Hematopoietic multipotent progenitor cell (in vitro differentiated cells): ENCODE measurements at places on chromosomes 6 and 20. TPM values are rescaled to one million over a fixed set of nuclear protein-coding genes. Genes with fewer than 3 reads are reported as not detected.

Gene NKX2-4
- total RNA-seq: not detected

Gene HLA-DQB1
- total RNA-seq: 2.7 TPM

Gene LSM2
- total RNA-seq: 70.6 TPM

Gene TMEM244
- total RNA-seq: not detected

Gene BEND3
- 2.2 TPM for total RNA-seq

Gene MAS1L
- not detected for total RNA-seq

Gene MEP1A
- total RNA-seq: not detected

Gene E2F1
- 13.5 TPM for total RNA-seq

Gene BPIFB1
- not detected for total RNA-seq

Gene NINL
- under 0.01 TPM for total RNA-seq

GRCh38 chr6:23114812-23115504 is 545.6 kb downstream of the HDGFL1 start:
- no peak for DNase-seq

DNA sequence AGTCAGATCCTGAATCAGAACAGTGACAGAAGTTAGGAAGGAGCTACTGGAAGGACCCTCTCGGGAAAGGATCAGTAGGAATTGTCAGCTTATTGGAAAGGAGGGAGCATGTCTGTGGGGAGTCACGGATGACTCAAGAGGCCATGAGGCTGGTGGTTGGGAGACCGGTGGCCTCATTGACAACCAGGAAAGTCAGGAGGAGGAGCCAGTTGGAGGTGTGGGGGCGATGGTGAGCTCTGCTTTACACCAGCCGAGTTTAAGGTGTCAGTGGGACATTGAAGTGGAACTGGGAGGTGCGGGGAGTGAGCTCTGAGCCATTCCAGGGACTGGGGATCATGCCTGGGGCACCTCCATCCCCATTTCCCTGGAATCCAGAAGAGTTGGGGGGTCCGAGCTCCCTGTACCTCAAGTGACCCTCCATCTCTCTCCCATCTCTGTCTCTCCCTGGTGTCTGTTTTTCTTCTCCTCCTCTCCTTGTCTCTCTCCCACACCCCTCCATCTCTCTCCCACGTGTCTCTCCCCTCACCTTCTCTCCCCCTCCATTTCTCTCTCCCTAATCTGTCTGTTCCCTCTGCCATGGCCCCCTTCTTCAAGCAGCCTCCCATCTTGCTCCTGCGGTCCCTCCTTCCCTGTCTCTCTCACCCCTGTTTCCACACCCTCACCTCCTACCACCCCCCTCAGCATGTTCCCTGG is 14.3 kb upstream of the ZBTB9 start:
- DNase-seq: no peak

DNA sequence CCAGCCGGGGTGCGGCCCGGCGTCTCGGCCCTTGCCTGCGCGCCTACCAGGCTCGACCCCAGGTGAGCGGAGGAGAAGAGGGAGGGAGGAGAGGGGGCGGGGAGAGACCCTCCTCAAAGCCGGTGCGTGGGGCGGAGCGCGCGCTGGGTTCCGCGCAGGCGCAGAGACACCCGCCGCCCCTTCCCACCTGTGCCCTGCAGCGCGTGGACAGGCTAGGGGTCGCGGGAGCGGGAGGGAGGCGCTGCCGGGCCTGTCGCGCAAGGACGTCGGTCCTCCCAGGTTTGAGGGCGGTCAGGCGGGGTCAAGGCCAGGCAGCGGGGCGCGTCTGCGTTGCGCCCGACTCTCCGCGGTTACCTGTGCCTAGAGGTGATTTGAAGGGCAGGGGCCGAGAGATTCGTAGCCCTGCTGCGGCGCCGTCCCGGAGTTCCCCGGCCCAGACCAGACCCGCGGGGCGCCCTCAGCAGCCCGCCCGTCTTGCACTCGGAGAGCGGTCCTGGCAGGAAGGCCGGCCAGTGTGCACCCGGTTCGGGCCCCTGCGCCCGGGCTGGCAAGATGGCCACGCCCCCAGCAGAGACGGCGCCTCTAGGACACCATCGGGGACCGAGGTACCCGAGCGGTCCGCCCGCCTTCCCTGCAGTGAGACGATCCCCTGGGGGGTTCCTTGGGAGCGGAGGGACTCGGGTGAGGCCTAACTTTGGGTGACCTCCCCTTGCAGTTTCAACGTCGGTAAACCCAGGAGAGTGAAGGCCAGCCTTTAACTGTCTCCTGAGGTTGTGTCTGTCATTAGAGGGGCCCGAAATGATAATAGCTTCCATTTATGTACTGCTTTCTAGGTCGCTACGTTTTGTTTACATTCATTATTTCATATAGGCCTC is 546 bp downstream of the C6orf136 start:
- peak; percentile 76 for DNase-seq

DNA sequence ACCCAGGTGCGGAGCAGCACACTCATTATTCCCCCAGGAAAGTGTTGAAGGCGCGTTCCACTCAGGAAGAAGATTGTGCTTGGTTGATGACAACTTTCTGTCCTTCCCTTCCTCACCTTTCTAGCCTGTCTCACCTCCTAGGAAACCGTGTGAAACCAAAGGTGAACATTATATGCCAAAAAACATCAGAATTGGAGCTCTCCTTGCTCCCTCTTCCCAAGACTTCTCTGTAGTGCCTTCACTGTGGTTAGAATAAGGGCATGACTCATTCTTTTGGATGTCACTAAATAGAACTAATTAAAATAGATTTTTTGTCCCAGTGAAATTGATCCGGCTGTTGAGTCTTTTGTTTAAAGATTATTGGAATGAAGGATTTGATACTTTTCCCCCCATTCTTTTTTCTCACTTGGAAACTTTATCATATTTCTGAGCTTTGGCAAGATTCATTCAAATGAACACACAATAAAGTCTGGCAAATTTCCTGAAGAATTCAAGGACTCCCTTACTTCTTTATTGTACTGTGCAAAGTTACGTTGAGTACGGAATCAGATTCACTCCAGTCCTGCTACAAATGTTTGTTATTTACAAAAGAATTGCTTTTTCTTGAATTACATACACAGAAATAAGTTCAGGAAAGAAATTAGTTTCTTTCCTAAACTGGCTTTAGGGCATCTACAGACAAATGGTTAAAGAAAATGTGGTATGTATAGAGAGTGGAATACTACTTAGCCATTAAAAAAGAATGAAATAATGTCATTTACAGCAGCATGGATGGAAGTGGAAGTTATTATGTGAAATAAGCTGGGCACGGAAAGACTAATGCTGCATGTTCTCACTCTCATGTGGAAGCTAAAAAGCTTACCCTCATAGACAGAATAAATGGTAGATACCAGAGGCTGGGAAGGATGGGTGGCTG is 142.8 kb upstream of the AKAP12 start:
- no peak for DNase-seq

DNA sequence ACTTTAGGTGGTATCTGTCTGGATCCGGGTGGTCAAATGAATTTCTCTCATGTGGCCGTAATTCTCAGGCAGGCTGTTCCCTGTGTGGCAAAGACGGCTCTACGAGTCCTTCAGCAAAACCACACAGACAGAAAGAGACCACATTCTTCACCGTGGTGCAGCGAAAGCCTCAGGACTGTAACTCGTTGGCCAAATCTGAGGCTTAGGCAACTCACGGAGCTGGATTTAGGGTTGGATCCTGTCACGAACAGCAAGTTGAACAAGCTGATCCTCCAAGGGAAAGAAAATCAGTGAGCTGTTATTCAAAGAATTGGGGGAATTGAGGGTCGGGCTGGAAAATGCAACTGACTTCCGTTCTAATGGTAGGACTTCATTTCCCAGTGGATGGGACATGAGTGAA is 167.4 kb downstream of the ZMYND8 start:
- no peak for DNase-seq

GRCh38 chr6:35014786-35015185 is 125.7 kb downstream of the ANKS1A start:
- DNase-seq: no peak

DNA sequence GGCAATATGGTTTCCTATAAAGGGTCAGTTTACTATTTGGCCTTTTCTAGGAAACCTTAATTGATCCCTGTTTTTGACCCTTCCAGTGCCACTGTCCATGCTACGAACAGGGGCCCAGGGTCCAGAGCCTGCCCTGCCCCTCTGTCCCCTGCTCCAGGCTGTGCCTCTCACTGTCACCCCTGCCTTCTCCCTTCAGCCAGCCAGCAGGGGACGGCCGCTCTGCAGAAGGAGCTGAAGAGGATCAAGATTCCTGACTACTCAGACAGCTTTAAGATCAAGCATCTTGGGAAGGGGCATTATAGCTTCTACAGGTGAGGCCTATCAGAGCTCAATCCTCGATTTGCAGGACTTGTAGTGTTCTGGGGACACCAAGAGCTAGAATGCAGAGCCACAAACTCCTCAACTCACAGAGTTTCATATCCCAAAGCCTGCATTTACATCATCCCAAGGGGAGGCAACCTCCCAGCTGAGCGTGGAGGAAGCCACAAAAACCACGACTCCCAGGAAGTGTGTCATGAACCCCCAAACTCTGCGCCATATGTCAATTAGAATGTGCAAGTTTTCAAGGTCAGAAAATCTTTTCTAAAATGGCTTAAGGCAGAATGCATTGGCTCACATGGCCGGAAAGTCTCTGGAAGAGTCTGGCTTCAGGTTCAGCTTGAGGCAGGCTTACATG is 3.6 kb downstream of the BPI start:
- DNase-seq: no peak

DNA sequence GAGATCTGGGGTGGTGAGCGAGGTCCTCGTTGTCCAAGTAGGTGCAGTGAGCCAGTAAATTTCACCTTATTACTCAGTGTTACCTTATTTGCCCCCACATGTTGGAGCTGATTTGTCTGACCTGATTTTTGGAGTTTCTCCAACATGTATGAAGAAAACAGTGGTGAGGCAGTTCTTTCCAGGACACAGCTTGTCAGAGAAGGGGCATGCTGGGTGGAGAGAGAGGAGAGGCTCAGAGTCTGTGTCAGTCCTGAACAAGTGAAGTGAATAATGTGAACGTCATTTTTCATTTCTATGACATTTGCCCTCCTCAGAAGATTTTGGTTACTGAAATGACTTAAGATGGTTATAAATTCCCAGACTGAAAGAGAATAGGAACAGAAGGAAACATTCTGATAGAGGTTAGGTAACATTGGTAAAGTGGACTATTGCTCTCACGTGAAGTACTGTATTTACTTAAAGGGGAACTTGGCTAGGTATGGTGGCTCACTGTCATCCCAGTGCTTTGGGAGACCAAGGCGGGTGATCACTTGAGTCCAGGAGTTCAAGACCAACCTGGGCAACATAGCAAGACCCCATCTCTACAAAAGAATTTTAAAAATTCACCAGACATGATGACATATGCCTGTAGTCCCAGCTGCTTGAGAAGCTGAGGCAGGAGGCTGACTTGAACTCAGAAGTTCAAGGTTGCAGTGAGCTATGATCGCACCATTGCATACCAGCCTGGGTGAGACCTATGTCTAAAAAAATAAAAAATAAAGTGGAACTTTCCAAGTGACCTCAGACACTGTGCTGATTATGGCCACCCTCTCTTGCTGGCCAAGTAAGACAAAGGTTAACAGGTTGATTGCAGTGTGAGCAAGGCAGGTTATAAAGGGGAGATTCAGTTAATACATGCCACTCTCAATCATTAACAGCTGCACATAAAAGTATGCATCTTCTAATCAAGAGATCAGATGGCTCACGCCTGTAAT is 184.3 kb downstream of the EDN1 start:
- no peak for DNase-seq

DNA sequence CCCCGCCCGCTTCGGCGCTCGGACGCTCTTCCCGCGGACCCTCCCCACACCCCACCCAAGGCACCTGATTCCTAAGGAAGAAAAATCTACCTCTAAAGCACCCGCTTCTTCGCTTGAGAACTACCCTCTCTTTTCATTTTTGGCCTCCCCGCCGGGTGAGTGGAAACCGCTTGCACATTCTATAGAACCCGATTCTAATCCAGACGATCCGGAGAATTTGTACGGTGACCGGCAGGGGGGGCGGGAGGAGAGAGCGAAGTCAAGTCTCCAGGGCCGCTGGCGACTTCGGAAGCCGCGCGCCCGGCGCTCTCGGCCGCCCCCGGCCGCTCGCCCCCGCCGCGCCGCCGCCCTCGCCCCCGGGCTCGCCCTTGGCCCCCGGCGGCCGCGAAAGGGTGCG is at the start of gene RBM24:
TSS of gene RBM24 (plus strand) at position 262 of the 397 bp plus-strand sequence. CDS start 221 bp downstream, outside the sequence.
- DNase-seq: no peak

DNA sequence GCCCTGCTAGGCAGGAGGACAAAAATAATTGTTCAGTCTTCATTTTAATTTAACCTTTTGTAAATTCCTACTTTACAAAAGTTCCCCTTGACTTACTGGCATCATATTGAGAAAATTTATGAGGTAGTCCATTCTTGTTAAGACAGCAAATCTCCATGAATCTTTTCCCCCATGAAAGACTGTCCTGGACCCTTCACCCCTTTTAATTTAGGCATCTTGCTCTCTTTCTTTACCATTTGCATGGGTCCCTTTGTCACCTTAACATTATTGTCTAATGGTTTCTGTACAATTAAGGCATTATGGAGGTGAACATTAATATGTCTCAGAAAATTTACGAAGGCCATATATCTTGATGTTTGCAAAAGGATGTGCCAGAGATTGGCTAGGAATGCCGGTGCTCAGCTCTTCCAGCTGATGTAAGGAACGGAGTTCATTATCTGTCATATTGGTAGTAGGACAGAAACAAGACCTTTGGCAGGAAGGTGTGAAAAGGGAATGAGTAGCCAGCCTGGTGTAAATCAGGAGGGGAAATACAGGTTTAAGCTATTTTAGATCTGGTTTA is 382.8 kb upstream of the TSHZ2 start:
- DNase-seq: no peak

GRCh38 chr6:30259140-30260035 is 46.2 kb upstream of the TRIM26 start:
- peak; percentile 90 for DNase-seq

GRCh38 chr6:137016356-137016755 is 28.4 kb downstream of the IL20RA start:
- DNase-seq: no peak

DNA sequence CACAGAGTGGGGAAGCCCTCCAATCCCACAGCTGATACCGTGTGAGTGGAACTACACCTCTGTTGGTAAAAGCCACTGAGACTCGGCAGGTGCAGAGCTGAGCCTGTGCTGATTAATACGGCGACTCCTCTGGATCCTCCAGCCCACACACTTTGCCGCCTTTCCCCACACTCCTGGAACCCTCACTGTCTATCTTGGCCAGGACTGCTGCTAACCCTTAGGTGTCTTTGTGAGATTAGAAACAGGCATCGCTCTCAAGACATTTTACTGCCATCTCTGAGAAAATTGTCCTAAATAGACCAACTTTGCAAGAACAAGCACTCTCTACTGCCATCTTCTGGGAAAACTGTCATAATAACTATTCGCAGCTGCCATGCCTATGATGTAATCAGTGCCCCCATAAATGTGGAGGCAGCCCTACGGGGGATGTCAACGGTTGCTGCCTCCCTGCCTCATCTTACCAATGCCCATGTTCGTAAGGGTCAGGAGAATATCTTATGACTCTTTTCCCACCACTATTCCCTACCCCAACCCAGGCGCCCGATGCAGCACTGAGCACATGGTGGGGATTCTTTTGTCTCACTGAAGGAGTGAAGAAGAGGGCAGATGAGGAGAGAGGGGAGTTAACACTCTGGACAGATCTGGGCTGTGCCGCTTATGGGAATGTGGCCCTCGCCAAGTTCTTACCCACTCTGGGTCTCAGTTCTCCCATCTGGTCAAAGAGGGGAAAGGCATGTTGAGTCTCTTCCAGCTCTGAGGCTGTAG is 26.1 kb upstream of the KCNB1 start:
- DNase-seq: peak; percentile 42
